Prostate gland (tissue), 2 donors: ENCODE measurements at places on chromosomes 11 and 22. TPM values are rescaled to one million over a fixed set of nuclear protein-coding genes. Genes with fewer than 3 reads are reported as not detected.

Gene MTNR1B
- not detected for total RNA-seq

Gene MRGPRE
- total RNA-seq, result 1.0 TPM

Gene KCNQ1
- total RNA-seq, result 10.0 TPM

Gene SLC22A25
- not detected for total RNA-seq

DNA sequence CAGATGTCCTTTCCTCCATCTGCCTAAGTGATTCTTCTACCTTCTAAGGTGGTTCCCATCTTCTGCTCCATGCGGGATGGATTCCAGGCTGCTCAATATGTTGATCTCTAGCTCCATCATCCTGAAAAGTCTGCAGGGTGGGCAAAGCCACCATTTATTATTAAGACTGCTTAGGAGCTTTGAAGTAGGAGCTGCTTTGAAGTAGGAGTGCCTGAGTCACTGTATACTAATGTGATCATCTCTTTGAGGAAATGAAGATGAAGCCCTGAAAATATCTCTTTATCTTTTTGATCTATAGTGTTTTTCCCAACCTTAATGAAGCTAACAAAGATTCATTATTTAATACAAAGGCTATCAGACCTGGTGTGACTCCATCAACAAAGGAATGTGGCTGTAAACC lies 13.1 kb downstream of the HEPHL1 start:
- DNase-seq, result no peak
- no peak overlapping the region for H3K4me3 ChIP-seq
- no peaks in the 10 kb centered on the region for H3K36me3 ChIP-seq

- peak overlapping the region; percentile 81 for H3K27ac ChIP-seq
- no peaks in the 10 kb centered on the region for H3K27me3 ChIP-seq
- peak overlapping the region; percentile 47 for H3K4me3 ChIP-seq
Observed at GRCh38 chr11:76234416-76235232, 28.3 kb upstream of the WNT11 start.

DNA sequence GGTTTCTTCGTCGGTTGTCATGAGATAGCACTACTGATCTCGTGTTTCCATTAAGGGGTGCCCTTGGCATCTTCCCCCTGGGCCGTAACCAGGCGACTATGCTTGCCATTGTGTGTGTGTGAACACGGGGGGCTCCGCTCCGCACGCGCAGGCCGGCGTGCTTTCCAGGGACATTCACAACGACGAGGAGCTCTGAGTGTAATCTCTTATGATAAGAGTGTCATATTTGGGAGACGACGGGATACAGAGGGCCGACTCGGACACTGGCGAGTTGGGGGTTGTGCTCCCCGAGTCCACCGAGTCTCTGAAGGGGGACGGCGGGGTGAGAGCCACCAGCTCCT lies 170.9 kb upstream of the CTSC start:
- peaks cover 6% of the 10 kb centered on the region for H3K4me1 ChIP-seq
- peaks cover 12% of the 10 kb centered on the region for H3K27me3 ChIP-seq
- DNase-seq, result no peak
- no peaks in the 10 kb centered on the region for H3K36me3 ChIP-seq

- H3K36me3 ChIP-seq, result no peaks in the 10 kb centered on the region
- no peaks in the 10 kb centered on the region for H3K27me3 ChIP-seq
- no peaks in the 10 kb centered on the region for H3K4me1 ChIP-seq
- no peak overlapping the region for H3K4me3 ChIP-seq
- DNase-seq, result no peak
- H3K27ac ChIP-seq, result no peak overlapping the region
Observed at GRCh38 chr22:29901354-29901753, 18.4 kb downstream of the MTMR3 start.

- no peaks in the 10 kb centered on the region for H3K27me3 ChIP-seq
- no peak overlapping the region for H3K4me3 ChIP-seq
- DNase-seq, result no peak
- no peak overlapping the region for H3K27ac ChIP-seq
Observed at GRCh38 chr11:106785913-106786650, 232.2 kb downstream of the GUCY1A2 start.

- DNase-seq, result no peak
- H3K27ac ChIP-seq, result no peak overlapping the region
- H3K4me1 ChIP-seq, result no peaks in the 10 kb centered on the region
- H3K27me3 ChIP-seq, result no peaks in the 10 kb centered on the region
- no peaks in the 10 kb centered on the region for H3K36me3 ChIP-seq
Observed at GRCh38 chr11:73189315-73189714, 28.8 kb upstream of the P2RY2 start.

- no peaks in the 10 kb centered on the region for H3K4me1 ChIP-seq
- H3K27me3 ChIP-seq, result no peaks in the 10 kb centered on the region
- DNase-seq, result no peak
- H3K36me3 ChIP-seq, result no peaks in the 10 kb centered on the region
Observed at GRCh38 chr11:60994541-60995080, 23.1 kb downstream of the CD6 start.

DNA sequence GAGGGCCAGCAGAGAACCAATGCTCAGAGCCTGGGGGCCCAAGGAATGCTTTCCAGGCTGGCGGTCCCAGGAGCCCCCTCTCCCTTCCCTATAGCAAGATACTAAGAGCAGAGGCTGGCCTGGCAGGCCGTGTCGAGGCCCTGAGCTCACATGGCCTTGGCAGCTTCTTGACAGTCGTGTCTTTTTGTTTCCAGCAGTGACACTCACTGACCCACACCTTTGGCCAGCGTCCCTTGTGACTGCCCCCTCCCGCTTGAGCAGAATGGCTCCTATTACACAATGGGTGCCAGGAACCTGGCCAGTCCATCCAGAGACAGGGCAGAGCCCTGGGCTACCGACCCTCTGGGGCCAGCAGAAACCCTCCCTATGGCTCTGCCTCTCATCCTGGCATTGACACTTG lies 6.4 kb upstream of the CCND1 start:
- no peaks in the 10 kb centered on the region for H3K36me3 ChIP-seq
- no peak for DNase-seq
- peaks cover 17% of the 10 kb centered on the region for H3K4me1 ChIP-seq
- H3K4me3 ChIP-seq, result no peak overlapping the region

DNA sequence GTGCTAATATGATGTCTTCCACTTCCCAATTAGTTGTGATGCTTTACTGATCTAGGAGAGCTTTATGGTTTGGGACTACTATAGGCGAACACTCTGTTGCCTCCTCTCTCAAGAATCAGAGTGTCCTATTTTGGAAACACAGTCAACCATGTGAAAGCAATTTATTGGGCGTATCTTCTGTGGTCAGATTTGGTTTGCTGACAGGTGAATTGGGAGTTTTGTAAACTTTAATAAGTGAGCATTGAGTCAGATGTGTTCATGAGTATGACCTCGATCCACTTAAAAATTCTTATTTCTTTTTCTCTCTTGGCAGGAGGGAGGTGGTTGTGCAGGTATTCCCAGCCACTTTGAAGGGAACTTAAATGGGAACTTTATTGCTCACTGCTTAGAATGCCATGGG lies 4.4 kb downstream of the CAT start:
- no peak overlapping the region for H3K27ac ChIP-seq
- H3K4me1 ChIP-seq, result no peaks in the 10 kb centered on the region
- H3K4me3 ChIP-seq, result no peak overlapping the region

GRCh38 chr22:38656256-38657044 lies at the start of the genes CBY1 and FAM227A:
CBY1 (plus strand) TSS chr22:38656638; CDS start chr22:38668055, 11,417 bp downstream.
FAM227A (minus strand) TSS chr22:38656392; CDS start chr22:38650168, 6,224 bp downstream.
- H3K4me3 ChIP-seq, result peak within 1 kb of the TSS; percentile 96
- peaks cover 7% of the 10 kb centered on the region for H3K4me1 ChIP-seq
- peak; percentile 81 for DNase-seq

- no peak for DNase-seq
- no peaks in the 10 kb centered on the region for H3K36me3 ChIP-seq
- no peaks in the 10 kb centered on the region for H3K27me3 ChIP-seq
- H3K4me1 ChIP-seq, result peaks cover 39% of the 10 kb centered on the region
- H3K4me3 ChIP-seq, result no peak overlapping the region
Observed at GRCh38 chr22:19878461-19879245, 24.0 kb upstream of the GNB1L start.

- peaks cover 3% of the 10 kb centered on the region for H3K4me1 ChIP-seq
- H3K4me3 ChIP-seq, result no peak overlapping the region
- no peak for DNase-seq
- H3K36me3 ChIP-seq, result no peaks in the 10 kb centered on the region
- no peaks in the 10 kb centered on the region for H3K27me3 ChIP-seq
Observed at GRCh38 chr11:44593251-44593650, 27.8 kb downstream of the CD82 start.
